ENCODE measurements at places on chromosomes 16 and 17. TPM values are rescaled to one million over a fixed set of nuclear protein-coding genes. Genes with fewer than 3 reads are reported as not detected.

Gene ASB16
- 8.3 TPM for total RNA-seq

GRCh38 chr16:54748611-54749190 lies 182.0 kb upstream of the IRX5 start:
- no peak for DNase-seq

DNA sequence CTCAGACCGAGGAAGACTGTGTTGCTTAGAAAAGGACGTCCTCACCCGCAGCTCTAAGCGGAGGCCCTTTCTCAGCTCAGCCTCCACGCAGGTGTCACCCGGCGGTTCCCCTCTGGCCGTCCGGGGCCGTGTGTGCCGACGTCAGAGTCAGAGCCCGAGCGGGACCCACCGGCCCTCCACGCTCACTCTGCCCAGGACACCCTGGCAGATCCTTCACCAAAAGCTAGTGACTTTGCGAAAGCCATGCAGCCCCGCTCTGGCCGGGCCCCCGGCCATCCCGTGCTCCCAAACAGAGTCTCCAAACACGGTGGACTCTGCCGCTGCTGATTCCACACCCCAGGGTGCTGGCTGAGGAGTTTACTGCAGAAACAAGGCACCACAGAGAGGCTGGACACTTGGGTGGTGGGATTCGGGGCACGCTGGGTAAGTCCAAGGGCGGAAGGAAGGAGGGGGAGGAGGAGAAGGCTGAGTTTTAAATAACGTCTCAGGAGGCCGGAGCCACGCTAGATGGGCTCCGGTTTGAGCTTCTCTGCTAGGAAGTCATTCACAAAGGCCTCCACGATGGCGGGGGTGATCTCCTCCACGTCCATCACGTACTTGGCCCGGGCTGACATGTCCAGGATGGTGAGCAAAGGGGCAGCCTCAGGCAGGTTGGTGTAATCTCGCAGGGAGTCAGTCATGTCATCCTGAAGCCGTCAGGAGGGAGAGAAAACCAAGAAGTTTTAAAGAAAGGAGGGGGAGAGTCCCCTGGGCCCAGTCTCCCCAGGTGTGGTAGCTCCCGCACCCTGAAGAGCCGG lies 18.5 kb downstream of the MRM3 start:
- no peak for DNase-seq

DNA sequence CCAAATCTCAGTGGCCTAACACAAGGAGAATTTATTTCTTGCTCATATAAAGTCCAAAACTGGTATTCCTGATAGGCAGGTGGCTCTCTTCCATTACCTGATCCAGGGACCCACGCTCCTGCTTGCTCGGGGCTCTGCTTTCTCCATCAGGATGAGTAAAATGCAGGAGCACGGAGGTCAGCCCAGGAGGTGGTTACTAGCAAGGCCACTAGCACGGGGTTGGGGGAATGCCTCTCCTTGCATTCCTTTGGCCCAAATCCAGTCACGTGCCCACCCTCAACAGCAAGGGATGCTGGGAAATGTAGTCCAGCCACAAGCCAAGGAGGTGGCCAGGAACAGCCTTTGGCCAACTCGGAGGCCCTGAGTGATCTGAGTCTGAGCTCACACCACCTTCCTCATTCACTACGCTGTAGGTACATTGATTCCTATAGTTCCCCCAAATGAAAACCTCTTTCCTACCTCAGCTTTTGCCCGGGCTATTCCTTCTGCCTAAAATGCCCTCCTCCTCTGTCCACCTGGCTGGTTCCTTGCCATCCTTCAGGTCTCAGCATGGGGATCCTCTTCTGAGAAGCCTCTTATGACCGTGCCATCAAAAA lies 38.3 kb upstream of the HAPSTR1 start:
- DNase-seq: peak; percentile 72

Measured in right atrium auricular region (tissue), 2 donors.